Stimulated activated CD8-positive, alpha-beta memory T cell treated with anti-CD3 and anti-CD28 coated beads, Interleukin-15, amount 100 ng/mL, for 48 hours (primary cell): ENCODE measurements at places on chromosomes 7 and 10.

DNA sequence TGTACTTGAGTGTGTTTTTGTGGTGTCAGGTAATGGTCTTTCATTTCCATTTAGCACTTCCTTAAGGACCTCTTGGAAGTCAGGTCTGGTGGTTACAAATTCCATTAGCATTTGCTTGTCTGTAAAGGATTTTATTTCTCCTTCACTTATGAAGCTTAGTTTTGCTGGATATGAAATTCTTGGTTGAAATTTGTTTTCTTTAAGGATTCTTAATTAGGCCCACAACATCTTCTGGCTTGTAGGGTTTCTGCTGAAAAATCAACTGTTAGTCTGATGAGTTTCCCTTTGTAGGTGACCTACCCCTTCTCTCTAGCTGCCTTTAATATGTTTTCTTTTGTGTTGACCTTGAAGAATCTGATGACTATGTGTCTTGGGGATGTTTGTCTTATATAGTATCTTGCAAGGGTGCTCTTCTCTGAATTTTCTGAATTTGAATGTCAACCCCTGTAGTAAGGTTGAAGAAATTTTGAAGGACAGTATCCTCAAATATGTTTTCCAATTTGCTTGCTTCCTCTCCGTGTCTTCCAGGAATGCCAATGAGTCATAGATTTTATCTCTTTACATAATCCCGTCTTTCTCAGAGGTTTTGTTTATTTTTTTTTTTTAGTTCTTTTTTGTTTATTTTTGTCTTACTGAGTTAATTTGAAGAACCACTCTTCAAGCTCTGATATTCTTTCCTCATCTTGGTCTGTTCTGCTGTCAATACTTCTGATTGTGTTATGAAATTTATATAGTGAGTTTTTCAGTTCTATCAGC, 70.2 kb downstream of the SLC39A12 start:
- no peak for DNase-seq

DNA sequence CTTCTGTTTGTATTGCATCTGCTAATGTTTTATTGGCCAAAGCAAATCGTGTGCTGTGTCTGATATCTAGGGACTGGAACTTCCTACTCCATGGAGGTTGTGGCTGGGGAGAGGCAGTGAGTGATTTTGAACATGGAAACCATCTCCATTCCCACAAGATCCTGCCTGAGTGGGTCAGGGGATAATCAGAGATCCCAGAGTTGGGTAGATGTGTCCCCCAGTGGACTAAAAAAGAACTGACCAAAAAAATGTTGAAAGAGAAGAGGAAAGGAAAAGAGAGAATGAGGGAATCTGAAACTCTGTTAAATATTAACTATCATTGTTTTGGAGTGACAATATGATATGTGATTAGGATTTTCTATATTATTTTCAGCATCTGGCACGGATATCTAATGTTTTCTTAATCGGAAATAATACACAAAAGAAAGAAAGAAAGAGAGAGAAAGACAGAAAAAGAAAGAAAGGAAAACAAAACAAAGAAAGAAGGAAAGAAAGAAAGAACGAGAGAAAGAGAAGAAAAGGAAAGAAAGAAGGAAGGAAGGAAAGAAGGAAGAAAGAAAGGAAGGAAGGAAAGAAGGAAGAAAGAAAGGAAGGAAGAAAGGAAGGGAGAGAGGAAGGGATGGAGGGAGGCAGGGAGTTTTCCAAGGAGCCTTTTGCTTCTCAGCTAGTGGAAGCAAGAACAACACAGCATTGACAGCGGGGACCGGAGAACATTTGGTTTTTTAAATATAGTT, 638.5 kb downstream of the CCSER2 start:
- no peak for DNase-seq

GRCh38 chr7:80428161-80429054, 83.5 kb downstream of the GNAT3 start:
- no peak for DNase-seq

DNA sequence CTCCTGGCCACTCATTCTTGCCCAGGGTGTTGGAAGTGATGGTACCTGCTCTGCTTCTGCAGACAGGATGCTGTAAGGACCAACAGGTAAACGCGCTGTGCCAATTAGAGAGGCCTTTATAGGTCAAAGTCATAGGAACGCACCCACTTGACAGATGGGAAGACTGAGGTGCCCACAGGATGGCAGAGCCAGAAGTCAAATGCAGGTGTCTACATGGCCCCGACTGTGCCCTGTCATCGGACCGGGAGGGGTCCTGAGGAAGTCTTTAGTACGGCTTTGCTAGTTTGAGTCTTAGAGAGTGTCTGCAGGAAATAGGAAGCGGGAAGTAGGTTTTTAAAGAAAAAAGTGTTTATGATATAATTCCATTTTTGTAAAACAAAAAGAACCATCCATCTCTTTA, 57.3 kb downstream of the HK1 start:
- no peak for DNase-seq

DNA sequence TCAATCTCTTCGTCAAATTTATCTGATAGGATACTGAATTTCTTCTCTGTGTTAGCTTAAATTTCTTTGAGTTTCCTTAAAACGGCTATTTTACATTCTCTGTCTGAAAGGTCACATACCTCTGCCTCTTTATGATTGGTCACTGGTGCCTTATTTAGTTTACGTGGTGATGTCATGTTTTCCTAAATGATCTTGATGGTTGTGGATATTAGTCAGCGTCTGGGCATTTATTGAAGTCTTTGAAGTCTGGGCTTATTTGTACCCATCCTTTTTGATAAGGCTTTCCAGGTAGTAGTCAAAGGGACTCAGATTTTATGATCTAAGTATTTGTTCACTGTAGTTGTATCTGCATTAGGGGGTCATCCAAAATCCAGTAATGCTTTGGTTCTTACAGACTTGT, 1407.5 kb upstream of the LRRTM3 start:
- no peak for DNase-seq

- DNase-seq: no peak
These were observed 238.0 kb upstream of the FOXK1 start for GRCh38 chr7:4444106-4444505.

- DNase-seq: no peak
These were observed 4.3 kb upstream of the LAMB1 start for GRCh38 chr7:108007261-108007660.

GRCh38 chr10:49768329-49768728, 6.2 kb upstream of the OGDHL start:
- DNase-seq: no peak
